NCI-H2171 (cell line): ENCODE measurements at places on chromosomes 5 and 9.

DNA sequence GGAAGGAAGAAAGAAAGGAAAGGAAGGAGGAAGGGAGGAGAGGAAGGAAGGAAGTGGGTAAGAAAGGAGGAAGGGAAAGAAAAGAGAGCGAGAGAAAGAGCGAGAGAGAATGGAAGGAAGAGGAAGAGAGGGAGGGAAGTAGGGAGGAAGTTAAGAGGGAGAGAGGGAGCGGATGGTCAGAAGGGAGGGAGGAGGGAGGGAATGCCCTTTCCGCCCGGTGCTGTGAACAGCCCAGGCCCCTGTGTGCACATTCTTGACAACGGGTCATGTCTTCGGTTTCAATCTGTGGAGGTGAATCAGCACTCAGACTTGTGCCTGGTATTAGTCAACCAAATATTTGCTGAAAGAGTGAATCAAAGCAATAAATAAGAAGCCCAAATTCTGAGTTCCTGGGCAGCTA, 39.2 kb downstream of the PRUNE2 start:
- DNase-seq: no peak

GRCh38 chr5:1245905-1246576, 20.9 kb downstream of the SLC6A18 start:
- DNase-seq: no peak

DNA sequence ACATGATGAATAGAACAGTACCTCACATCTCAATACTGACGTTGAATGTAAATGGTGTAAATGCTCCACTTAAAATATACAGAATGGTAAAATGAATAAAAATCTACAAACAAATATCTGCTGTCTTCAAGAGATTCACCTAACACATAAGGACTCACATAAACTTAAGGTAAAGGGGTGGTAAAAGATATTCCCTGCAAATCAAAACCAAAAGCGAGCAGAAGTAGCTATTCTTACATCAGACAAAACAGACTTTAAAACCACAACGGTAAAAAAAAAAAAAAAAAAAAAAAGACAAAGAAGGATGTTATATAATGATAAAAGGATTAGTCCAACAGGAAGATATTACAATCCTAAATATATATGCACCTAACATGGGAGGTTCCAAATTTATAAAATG, 214.0 kb upstream of the MAST4 start:
- no peak for DNase-seq

DNA sequence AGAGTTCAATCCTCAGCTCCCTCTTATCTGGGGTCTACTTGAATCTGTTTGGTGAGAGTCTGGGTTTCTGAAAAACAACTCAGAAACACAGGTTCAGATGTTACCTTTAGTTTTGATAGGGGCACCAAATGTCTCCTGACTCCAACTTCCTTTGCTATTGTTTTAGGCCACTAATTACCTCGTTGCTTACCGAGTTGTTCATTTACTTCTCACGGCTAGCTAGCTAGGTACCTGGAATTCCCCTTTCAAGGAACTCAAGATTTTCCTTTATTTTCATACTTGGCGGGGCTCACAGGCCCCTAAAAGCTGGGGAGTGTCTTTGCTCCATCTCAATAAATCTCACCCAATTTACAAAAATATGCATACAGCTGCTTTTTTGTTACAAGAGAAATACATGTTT, 111.4 kb downstream of the SLC28A3 start:
- no peak for DNase-seq

DNA sequence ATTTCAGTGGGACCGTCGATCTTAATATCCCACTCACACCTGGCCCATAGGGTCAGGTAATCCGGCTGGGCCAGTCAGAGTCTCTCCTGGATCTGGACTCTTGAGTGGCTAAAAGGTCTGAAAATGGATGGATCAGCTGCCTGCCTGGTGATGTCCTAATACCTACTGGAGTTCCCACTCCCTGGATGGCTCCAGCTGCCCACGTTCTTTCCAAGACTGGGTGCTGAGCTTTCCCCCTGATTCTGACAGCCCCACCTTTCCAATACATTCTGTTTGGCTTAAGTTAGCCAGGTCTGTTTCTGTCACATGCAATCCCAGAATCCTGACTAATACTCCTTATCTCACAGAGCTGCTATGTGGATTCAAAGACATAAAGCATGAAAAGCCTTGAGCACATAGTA, 10.2 kb downstream of the SH3PXD2B start:
- DNase-seq: no peak

GRCh38 chr5:68032216-68032762, 183.3 kb upstream of the PIK3R1 start:
- no peak for DNase-seq

- no peak for DNase-seq
Measured at GRCh38 chr9:93944011-93944410, 11.1 kb downstream of the BARX1 start.

- DNase-seq: no peak
Measured at GRCh38 chr5:168317521-168318147, 26.2 kb downstream of the WWC1 start.

GRCh38 chr9:31372799-31373587, 1011.5 kb upstream of the ACO1 start:
- DNase-seq: no peak

DNA sequence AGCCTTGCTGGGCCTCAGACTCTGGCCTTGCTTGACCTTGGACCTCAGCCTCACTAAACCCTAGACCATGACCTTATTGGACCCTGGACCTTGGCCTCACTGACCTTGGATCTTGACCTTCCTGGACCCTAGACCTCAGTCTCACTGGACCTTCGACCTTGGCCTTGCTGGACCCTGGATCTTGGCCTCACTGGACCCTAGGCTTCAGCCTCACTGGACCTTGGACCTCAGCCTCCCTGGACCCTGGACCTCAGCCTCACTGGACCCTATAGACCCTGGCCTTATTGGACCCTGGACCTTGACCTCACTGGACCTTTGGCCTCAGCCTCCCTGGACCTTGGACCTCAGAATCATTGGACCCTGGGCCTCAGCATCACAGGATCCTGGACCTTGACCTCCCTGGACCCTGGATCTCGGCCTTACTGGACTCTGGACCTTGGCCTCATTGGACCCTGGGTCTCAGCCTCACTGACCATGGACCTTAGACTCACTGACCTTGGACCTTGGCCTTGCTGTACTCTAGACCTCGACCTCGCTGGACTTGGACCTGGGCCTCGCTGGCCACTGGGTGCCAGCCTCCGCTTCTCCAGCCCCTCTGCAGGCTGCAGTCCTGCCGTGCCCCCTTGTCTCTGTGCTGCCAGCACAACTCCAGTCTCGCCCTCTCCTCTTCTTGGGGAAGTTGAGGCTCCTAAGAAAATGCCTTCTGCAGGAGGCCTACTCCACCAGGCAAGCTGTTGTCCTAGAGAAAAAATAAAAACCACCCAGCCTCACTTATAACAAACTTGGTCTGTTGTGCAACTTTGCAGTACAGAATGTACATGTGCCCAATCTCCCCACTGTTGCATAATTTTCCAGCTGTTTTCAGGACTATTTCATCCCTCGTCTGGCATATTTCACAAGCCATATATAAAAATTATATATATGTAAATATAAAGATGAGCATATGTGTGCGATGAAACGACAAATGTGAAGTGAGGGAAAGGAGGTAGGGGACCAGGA, 11.0 kb upstream of the ADAMTS2 start:
- no peak for DNase-seq

DNA sequence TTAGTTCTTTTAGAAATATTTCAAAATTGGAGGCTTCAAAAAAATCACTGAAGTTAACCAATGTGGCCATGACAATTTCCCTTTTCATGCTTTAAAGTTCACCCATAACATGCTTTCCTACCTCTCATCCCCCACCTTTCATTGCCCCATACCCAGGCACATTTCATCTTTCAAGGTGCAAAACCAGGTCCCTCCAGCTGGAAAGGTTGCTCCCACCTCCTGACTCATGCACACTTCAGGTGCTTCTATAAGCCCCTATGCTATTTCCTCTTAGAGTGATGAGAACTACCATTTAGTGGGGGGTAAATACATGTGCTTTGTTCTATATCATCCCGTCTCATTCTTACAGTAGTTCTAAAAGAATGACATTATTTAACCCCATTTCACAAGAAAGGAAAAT, 15.4 kb downstream of the FYB1 start:
- no peak for DNase-seq

- DNase-seq: no peak
Measured at GRCh38 chr9:7799944-7800285, 337 bp upstream of the DMAC1 start.

GRCh38 chr9:13063880-13064459, 215.5 kb downstream of the MPDZ start:
- peak; percentile 24 for DNase-seq

- no peak for DNase-seq
Measured at GRCh38 chr9:68500457-68501381, 40.0 kb downstream of the TMEM252 start.

GRCh38 chr5:172624996-172625964, 15.8 kb upstream of the NEURL1B start:
- DNase-seq: no peak

DNA sequence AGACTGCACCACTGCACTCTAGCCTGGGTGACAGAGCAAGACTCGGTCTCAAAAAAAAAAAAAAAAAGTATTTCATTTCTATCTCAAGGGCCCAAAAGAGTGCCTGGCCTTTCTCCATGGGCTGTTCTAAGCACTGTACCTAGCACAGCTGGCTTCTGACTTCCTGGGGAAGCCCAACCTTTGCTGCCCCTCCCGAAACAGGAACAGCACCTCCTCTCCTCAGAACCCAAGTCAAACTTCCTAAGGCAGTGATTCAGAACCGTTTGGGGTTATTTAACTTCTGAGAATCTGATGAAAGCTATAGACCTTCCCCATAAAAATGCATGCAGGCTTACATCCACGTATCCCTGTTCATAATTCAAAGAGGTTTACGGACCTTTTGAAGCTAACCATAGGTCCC, 57.8 kb downstream of the NRG2 start:
- DNase-seq: no peak

DNA sequence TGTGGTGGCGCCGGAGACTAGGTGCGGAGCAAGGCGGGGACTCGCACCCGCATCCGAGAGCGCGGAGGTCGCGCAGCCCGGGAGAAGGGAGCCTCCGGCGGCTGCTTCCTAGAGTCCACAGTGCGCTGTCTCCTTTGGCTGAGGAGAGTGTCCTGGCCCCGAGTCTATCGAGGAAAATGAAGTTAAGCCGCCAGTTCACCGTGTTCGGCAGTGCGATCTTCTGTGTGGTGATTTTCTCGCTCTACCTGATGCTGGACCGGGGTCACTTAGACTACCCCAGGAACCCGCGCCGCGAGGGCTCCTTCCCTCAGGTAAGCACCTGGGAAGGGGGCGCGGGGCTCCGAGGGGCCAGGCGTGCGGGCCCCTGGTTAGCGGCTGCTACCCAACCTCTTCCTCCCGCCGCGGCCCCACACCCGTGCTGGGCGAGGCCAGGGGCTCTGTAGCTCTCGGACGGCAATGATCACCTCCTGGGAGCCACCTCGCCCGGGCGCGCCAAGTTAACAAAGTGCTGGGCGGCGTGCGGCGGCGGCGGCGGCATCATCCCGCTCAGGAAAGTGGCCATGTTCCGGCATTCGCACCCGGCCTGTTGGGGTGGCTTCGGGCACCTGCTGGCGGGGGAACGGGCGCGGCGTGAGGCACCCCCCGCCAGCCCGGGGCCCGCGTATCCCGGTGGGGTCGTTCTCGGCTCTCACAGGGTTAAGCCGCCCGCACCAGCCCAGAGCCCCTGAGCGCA, 681 bp downstream of the MAN2A1 start:
- DNase-seq: no peak
